ENCODE measurements at places on chromosomes 7 and 10.

DNA sequence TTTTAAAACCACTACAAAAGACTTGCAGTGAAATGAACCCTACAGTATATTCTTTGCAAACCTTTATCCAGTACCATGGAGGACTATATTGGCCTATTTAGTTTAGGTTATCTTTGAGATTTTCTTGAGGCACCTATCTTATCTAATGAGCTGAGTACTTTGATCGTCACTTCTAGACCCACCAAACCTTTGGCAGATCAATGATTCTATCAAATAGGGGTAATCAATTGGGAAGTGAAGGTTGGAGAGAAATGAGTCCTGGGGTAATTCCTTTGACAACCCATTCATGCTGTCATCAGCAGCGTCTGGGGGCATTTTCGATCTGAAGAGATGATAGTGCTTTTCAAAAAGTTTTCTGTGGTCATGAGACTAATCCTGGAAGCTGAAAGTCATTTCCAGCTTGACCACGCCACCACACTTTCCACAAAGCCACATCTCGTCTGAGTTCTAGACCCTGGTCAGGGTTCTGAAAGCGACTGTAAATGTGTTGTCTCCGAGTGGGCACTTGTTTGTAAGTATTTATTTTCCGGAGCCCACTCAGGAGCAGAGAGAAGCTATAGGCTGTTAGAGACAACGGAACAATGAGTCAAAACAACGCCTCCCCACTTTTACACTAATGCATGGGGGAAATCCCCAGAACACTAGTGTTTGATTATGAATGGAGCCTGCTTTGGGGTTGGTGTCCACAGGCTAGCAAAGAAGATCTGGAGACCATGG is 4.8 kb downstream of the EGR2 start:
- H3K4me1 ChIP-seq: peaks cover 18% of the 10 kb centered on the region
- no peaks in the 10 kb centered on the region for H3K36me3 ChIP-seq
- no peak overlapping the region for H3K27ac ChIP-seq
- no peak for DNase-seq
- H3K4me3 ChIP-seq: no peak overlapping the region
- peaks cover 11% of the 10 kb centered on the region for H3K27me3 ChIP-seq

- DNase-seq: peak; percentile 68
These were observed 140.7 kb upstream of the CALCR start for GRCh38 chr7:93715234-93715633.

- no peaks in the 10 kb centered on the region for H3K27me3 ChIP-seq
- H3K27ac ChIP-seq: peak overlapping the region; percentile 56
These were observed 3.1 kb upstream of the ABCC2 start for GRCh38 chr10:99779335-99779734.

GRCh38 chr10:103541616-103542015 is 48.1 kb downstream of the NEURL1 start:
- no peaks in the 10 kb centered on the region for H3K36me3 ChIP-seq
- no peaks in the 10 kb centered on the region for H3K27me3 ChIP-seq
- H3K4me3 ChIP-seq: no peak overlapping the region
- DNase-seq: no peak
- H3K4me1 ChIP-seq: no peaks in the 10 kb centered on the region
- no peak overlapping the region for H3K27ac ChIP-seq

GRCh38 chr7:91835826-91836368 is 44.6 kb downstream of the MTERF1 start:
- H3K27ac ChIP-seq: no peak overlapping the region
- no peaks in the 10 kb centered on the region for H3K4me1 ChIP-seq

GRCh38 chr7:93203496-93203895 is 22.8 kb downstream of the HEPACAM2 start:
- no peak overlapping the region for H3K27ac ChIP-seq
- no peak for DNase-seq
- H3K4me1 ChIP-seq: no peaks in the 10 kb centered on the region
- H3K4me3 ChIP-seq: no peak overlapping the region

- H3K36me3 ChIP-seq: no peaks in the 10 kb centered on the region
- H3K27ac ChIP-seq: no peak overlapping the region
- H3K4me1 ChIP-seq: no peaks in the 10 kb centered on the region
These were observed 371.5 kb upstream of the PODXL start for GRCh38 chr7:131927770-131928423.

- H3K36me3 ChIP-seq: no peaks in the 10 kb centered on the region
- H3K4me1 ChIP-seq: no peaks in the 10 kb centered on the region
- no peaks in the 10 kb centered on the region for H3K27me3 ChIP-seq
- H3K27ac ChIP-seq: no peak overlapping the region
- DNase-seq: no peak
These were observed 9.0 kb upstream of the PIP4K2A start for GRCh38 chr10:22723343-22723779.

DNA sequence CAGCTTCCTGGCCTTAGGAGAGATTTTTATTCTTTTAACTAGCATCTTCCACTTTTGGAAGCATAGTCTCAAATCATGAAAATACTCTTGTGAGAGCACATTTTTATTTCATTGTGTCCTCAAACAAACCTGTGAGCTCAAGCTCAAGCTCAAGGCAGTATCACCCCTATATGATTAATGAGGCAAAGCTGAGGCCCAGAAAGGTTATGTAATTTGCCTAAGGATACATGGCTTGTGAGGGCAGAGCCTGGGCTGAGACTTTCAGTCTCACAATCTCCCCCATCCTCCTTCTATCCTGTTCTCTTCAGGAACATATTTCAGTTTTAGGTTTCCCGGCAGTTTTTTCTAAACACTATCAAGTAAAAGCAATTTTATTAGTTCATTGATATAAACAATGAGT is 359.5 kb downstream of the PTEN start:
- no peak for DNase-seq
- H3K36me3 ChIP-seq: no peaks in the 10 kb centered on the region
- H3K27me3 ChIP-seq: no peaks in the 10 kb centered on the region
- H3K27ac ChIP-seq: no peak overlapping the region

DNA sequence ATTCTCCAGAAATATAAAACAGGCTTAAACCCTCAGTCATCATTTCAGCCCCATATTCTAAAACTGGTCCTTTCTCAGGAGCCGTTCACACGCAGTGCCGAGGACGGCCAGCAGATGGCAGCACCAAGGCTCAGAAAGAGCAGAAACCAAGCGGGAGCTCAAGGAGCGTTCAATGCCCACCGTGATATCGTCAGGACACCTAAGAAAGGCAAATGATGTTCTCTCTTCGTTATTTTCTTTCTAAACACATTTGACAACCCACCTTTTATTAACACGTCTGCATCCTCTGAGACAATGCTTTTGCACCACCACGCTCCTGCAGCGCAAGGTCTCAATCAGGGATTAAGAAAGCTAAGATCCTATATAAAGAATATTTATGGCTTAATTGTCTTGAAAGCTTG is 45.7 kb upstream of the RBM33 start:
- H3K27me3 ChIP-seq: no peaks in the 10 kb centered on the region
- DNase-seq: peak; percentile 80
- no peak overlapping the region for H3K27ac ChIP-seq
- no peak overlapping the region for H3K4me3 ChIP-seq
- no peaks in the 10 kb centered on the region for H3K36me3 ChIP-seq

DNA sequence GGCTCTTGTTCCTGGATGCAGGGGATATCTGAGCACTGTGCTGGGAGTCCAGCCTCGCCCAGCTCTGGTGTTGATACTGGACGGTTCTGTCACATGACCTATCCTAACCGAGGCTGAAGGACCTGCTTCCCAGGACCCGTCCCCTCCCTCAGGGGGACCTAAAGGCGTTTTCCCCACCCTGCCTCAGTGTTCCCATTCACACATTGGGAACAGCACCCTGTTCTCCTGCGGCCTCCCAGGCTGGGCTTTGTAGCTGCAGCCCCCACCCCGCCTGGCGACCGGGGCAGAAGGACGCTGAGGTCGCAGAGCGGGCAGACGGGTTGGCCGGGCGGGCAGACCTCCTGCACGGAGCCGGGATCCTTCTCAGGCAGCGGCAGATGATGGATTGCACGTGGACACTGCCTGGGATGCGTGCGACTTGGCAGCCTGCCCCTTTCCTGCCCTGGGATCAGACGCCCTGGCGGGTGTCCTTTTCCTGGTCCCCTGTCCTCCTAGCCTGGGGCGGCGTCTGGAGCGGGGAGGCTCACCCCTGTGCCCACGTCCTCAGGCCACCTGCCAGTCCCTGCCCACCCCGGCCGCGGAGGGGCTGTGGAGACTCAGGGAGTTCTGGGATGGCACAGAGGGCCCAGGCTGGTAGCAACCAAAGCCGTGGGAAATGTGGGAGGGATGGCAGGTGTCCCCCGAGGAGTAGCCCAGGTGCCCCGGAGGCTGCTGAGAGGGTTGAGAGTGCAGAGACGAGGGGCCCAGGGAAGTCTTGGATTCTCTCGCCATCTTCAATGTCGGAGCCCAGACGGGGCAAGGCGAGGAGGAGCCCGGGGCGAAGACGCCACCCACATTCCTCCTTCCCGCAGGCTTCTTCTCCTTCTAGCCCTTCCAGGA is 17.2 kb upstream of the PSMG3 start:
- DNase-seq: peak; percentile 45
- peaks cover 5% of the 10 kb centered on the region for H3K27me3 ChIP-seq
- no peaks in the 10 kb centered on the region for H3K36me3 ChIP-seq
- no peak overlapping the region for H3K4me3 ChIP-seq
- H3K27ac ChIP-seq: no peak overlapping the region

DNA sequence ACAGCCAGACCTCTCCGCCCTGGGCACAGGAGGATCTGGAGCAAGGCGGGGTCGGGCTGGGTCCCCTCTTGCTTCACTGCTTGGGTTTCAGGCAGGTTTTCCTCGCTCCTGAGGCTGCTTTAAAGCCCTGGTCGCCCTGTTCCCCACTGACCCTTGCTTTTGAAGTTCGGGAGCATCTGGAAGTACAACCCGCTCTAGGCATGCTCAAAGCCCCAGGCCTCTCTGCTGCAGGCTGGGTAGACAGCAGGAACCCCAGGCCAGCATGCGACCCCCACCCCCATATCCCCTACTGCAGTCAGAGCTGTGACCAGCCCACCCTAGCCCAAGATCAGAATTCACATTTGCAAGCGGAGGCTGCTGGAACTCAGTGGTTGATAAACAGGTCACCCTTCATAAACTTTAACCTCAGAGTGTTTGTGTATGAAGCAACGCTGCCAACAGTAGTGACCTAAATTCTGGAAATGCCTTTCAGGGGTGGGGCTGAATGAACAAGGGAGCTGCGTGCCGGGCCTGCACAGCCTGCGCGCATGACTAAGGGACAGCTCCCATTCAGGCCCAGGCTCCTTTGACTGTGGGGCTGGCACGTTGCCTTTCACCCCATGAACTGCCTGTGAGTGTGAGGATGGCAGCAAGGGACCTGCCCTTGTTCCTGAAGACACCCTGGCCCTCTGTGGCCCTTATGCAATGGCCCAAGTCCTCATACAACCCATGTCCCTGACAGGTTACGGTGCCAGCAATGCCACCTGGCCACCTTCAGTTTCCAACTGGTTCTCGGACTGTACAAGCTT is 52.5 kb downstream of the PROSER2 start:
- no peak overlapping the region for H3K4me3 ChIP-seq
- no peaks in the 10 kb centered on the region for H3K36me3 ChIP-seq
- H3K4me1 ChIP-seq: peaks cover 3% of the 10 kb centered on the region
- peak; percentile 93 for DNase-seq
- H3K27me3 ChIP-seq: no peaks in the 10 kb centered on the region

- no peaks in the 10 kb centered on the region for H3K27me3 ChIP-seq
- no peaks in the 10 kb centered on the region for H3K4me1 ChIP-seq
These were observed 236.7 kb upstream of the ETV1 start for GRCh38 chr7:14226126-14226525.

DNA sequence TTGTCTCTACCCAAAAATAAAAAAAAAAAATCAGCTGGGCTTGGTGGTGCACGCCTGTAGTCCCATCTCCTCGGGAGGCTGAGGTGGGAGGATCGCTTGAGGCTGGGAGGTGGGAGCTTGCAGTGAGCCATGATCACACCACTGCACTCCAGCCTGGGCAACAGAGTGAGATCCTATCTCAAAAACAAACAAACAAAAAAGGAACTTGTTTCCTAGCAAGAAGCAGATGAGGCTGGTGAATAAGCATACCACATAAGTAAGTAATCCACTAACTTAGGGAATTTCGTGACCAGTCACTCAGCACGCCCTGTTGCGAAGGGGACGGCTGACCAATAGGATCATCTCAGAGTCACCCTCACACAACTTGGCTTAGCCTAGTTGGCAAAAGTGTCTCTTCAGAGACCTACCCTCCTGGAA is 64.6 kb downstream of the CUX1 start:
- no peaks in the 10 kb centered on the region for H3K36me3 ChIP-seq
- no peak overlapping the region for H3K27ac ChIP-seq
- DNase-seq: no peak
- no peaks in the 10 kb centered on the region for H3K27me3 ChIP-seq
- peaks cover 17% of the 10 kb centered on the region for H3K4me1 ChIP-seq

DNA sequence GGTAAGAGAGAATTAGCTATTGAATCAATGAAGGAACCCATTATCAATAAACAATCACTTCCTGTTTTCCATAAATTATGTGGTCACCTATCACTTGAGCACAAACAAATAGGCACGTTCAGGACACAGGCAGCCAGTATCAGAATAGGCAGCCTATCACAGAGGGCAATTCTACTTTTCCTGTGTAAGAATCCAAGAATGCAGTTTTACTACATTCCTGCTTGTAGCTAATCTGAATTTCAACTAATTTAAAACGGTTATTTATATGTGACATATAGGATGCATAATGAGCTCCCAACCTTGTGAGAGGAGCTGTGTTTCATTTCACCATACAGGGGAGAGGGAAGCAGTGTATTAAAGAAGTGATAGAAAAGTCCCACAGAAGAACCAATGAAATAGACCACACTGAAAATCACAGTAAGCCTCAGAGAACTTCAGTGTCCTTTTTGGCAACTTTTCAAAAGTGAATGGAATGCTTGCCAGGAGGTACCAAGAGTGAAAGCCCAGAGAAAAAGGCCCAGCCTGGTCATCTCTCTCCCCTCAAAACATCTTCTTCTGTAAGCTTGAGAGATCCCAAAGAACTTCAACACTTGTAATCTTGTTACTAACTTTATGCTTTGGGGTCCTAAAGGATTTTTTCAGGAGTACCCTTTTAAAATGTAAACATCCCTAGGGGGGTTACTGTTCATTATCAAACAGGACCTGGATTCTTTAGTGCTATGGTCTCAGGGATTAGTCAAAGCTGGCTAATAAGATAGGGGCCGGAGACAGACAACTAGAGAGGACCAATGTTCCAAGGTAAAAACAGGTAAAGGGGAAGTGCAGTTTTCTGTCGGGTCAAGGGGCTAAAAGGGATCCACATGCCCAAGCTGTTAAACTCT is 1.3 kb downstream of the IMMP2L start:
- peak overlapping the region; percentile 77 for H3K4me3 ChIP-seq
- peaks cover 8% of the 10 kb centered on the region for H3K4me1 ChIP-seq
- peak overlapping the region; percentile 75 for H3K27ac ChIP-seq
- DNase-seq: peak; percentile 61

- no peak overlapping the region for H3K4me3 ChIP-seq
- no peak overlapping the region for H3K27ac ChIP-seq
- no peaks in the 10 kb centered on the region for H3K4me1 ChIP-seq
These were observed 153.0 kb upstream of the RHOBTB1 start for GRCh38 chr10:61097026-61097425.

GRCh38 chr10:67976292-67977245 is 92.1 kb downstream of the SIRT1 start:
- no peaks in the 10 kb centered on the region for H3K4me1 ChIP-seq
- H3K36me3 ChIP-seq: peaks cover 9% of the 10 kb centered on the region
- H3K27ac ChIP-seq: peak overlapping the region; percentile 1
- H3K4me3 ChIP-seq: no peak overlapping the region
- DNase-seq: no peak
- no peaks in the 10 kb centered on the region for H3K27me3 ChIP-seq
